ENCODE measurements at places on chromosomes 2 and 18.

- no peak for DNase-seq
These were observed 206.5 kb downstream of the SETBP1 start for GRCh38 chr18:44887227-44887631.

DNA sequence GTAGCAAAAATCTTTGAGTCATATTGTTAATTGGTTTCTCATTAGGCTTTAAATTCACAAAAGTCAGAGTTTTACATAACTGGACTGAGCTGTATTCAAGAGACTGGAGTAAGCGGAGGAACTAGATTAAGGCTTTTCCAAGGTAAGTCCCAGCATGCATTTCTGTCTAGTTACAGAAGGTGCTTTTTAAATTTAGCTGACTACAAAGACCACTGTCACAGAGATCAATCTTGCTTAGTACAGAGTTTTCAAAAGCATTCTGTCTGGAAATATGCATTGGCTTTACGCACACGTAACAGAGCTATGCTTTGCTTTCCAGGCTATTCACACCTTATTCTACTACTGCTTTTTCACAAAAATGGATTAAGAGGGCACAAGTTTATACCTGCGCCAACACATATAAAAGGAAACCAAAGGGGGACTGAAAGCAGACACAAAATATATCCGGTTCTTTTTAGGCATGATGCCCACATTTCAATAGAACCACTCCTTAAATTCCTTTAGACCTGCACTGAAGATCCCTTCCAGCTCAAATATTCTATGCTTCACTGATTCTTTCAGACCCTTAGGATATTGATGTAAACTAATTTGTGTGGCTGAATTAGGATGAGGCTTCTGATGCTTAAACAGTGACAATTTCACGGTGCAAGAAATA is 560.7 kb upstream of the CRIM1 start:
- no peak for DNase-seq

GRCh38 chr2:88724643-88725332 is 33.3 kb downstream of the RPIA start:
- no peak for DNase-seq

GRCh38 chr2:234885118-234885517 is 66.7 kb upstream of the SH3BP4 start:
- DNase-seq = no peak

GRCh38 chr2:74816540-74817303 is 17.2 kb upstream of the HK2 start:
- DNase-seq = no peak

DNA sequence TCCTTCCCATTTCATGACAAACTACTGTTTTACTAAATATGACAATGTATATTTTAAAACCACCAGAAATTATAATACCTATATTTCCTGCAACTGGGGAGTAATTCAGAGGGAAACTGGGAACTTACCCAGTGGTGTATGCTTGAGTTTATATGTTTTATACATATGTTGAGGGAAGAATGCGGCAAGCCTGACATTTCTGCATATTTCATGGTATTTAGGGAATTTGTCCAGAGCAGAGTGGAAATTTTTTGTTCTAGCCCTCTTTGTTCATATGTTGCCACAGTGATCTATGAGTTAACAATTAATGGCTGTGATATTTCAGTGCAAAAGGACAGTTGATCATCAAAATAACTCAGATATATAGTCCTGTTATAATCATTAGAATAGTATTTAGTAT is 230.8 kb upstream of the VWC2L start:
- DNase-seq = no peak

DNA sequence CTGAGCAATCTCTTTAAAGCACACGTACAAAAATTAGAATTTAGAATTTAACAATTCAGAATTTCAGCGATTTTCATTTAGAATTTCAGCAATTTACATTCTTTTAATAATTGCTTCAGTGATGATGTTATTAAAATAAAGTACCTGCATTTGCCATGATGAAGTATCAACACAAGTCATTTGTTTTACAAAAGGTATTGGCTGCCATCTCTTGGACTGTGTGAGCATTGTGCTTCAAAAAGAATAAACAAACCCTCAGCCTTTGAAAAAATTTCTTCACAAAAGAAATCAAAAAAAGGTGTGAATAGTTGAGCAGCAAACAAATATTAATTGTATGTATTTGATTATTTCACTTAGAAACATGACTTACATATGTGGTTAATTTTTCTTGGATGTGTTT is 27.1 kb upstream of the ZC3H15 start:
- DNase-seq = peak; percentile 49

- no peak for DNase-seq
These were observed 440.9 kb upstream of the CELF4 start for GRCh38 chr18:38006541-38006940.

GRCh38 chr2:96147593-96148201 is 2.5 kb upstream of the DUSP2 start:
- DNase-seq = no peak

DNA sequence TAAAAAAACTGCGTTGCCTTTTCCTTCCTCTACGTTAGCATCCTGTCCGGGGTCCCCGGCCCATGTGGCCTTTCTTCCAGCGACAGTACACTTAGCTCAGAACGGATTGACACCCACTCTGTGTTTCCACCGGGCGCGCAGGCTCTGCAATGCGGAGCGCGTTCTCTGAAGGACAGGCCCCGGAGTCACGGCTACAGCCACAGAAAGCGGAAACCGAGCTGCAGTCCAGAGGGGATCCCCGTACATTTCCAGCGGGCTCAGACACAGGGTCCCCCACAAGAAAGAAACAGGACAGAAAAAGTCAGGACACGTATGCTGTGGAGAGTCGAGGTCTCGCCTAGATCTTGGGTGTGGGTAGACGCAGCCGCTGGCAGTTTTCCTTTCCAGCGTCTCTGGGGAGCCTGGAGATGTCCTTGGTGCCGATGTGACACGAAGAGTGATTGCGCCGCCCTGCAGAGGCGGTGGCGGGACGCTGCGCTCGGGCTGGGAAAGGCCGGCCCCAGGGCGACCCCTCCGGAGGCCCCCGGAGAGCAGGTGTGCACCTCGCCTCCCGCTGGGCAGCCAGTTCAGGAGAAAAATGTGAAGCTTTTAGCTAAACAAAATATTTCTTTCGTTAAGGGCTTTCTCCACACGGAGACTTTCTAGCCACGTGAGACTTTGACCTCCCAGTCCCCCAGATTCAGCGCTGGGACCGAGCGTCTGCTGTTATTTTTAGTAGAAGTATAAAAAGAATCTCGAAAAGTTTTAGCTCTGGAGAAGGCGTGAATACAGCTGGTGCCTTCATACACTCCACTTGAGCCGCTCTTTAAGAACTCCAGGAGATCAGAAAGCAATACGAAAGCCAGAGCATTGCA is 1.3 kb upstream of the ACKR3 start:
- no peak for DNase-seq
